ENCODE measurements at places on chromosomes 2 and 18.

DNA sequence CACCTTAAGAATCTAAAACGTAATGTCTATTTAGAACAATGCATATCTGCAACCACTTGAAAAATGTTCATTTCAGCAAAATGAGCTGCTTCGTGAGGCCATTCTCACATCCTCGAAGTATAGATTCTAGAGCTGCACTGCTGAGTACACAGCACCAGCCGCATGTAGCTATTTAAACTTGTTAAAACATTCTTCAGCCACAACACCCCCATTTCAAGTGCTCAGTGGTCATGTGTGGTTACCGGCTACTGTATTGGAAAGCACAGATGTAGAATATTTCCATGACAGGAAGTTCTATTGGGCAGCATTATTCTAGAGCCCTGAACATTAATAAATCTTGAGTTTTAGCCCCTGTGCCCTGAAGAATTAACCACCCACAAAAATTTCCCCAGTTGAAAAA, 35.0 kb downstream of the SUMO1 start:
- no peak for DNase-seq

GRCh38 chr18:30763902-30764350, 278.6 kb downstream of the DSC3 start:
- DNase-seq = no peak

GRCh38 chr2:195662138-195662537, 5.1 kb downstream of the SLC39A10 start:
- DNase-seq = no peak

DNA sequence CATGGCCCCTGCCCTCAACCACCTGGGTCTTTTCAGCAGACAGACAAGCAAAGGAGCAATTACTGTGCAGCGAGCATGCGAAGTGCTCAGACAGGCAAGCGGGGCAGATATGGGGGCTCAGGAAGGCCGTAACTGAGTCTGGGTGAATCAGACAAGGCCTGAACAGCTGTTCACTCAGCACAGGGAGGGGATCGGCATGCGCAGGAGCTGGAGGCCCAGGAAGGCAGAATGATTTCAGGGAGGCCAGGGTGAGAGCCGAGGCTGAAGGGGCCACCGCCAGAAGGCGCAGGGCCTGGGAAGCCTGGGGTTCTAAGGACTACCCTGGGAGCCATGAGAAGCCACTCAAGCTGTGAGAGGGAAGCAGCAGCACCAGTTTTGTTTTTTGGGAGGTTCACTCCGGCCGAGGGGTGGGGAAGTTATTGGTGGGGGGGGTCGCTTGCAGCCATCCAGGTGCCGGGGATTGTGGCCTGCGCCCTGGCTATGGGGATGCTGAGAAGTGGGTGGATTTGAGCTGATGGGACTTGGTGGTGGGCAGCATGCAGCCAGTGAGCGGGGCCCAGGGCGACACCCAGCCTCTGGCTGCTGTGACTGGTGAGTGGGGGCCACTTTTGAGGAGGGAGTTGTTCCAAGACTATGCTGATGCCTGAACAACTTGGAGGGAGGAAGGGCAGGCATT, 132.2 kb downstream of the TSN start:
- no peak for DNase-seq

- DNase-seq = no peak
Observed at GRCh38 chr2:218853766-218854165, 5.8 kb upstream of the WNT6 start.

- peak; percentile 28 for DNase-seq
Observed at GRCh38 chr2:207473049-207473930, 56.5 kb upstream of the CREB1 start.

DNA sequence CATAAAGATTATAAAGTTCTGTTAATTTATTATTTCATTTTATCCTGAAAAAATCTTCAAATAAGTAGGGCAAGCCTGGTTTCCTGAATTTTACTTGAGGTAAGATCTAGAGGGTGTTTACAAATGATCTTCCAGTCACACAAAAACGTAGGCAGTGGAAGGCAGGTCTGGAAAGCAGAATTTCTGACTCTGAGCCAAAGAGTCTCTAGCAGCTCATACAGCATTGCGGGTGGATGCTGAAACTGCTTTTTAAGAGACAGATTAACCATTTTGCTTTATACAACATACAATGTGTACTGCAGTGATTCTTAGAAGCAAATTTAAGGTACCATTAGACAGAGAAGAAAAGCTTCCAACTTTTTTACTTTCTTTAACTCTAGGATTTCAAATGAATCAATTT, 117.0 kb downstream of the FTCDNL1 start:
- DNase-seq = no peak

DNA sequence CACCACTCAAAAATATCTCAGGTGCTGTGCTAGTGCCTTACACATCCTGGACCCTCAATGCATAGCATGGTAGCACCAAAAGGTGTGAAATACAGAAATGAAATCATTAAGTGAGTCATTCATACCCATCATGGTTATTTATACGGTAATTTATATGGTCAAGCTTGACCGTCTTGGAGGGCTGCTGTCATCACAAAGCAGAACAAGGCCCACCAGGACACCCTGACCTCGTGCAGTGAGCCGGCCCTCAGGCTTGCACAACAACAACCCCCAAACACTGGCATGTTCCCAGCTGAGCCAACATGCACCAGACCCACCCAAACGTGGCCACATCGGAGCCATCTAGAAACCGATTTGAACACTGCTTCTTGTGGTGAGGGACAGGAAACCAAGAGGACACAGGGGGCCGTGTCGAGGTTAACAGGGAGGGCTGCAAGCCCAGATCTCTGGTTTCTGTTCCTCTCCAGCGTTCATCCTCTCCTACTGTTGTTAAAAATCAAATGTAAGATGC, 378.5 kb upstream of the ID2 start:
- DNase-seq = peak; percentile 50

- DNase-seq = no peak
Observed at GRCh38 chr2:10469955-10470608, 22.0 kb upstream of the ODC1 start.

- no peak for DNase-seq
Observed at GRCh38 chr2:12052796-12053195, 306.4 kb downstream of the LPIN1 start.

- no peak for DNase-seq
Observed at GRCh38 chr18:24584813-24585212, 124.4 kb downstream of the HRH4 start.
